Lung microvascular endothelial cell (primary cell): ENCODE measurements at places on chromosomes 13 and 19.

DNA sequence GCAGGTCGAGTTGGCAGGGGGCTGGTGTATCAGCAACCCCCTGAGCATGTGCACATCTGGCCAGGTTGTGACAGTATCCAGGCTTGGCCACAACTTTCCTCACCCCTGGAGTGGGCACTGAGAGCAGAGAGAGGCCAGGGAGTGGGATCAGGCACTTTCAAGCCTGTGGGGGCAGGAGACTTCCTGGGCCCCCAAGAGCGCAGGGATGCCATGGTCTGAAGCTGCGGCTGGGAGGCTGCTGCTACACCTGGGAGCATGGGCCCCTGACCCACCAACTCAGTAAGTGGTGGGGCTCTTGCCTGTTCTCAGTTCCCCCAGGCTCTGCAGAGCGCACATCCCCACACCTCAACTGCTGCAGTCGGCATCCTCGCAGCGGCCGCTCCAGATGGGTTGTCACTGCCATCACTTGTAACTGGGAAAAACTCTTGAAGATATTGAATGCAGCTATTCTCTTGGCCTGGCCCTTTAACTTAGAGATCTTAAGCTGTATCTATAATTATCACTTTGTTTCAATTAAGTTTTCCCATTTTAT is 245.4 kb upstream of the SLITRK1 start:
- no peak for DNase-seq

- peak; percentile 24 for DNase-seq
Measured at GRCh38 chr19:39046037-39046821, 13.9 kb upstream of the FBXO27 start.

DNA sequence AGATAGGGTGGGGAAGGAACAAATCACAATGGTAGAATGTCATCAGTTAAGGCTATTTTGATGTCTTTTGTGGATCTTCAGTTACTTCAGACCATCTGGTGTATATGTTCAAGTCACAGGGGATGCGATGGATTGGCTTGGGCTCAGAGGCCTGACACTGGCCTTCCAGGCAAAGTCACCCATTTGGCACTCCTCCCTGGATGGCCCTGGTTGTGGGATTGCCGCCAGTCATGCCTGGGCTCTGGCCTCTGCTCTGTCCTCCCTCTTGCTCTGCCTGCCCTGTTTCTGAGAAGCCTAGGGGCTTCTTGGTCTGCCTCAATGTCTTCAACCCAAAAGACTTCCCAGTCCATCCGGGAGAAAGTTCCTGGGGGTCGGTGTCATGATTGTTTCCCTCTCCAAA is 50.2 kb downstream of the ZNF146 start:
- no peak for DNase-seq

DNA sequence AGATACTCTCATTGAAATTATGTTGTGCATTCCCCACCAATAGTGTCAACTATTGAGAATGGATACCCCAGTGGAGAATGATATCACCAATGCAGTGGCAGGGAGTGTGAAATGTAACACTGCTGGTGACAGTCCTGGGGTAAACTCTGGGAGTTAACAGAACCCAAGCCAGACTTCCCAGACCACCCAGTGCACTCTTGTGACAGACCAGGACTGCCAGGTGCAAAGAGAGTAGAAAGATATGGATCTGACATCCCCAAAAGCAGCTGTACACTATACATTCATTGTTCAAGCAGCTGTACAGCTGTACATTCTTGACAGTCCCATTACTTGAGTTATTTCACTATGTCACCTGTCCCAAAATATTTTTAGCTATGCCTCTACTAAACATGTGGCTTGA is 886.6 kb downstream of the DIAPH3 start:
- DNase-seq: no peak

DNA sequence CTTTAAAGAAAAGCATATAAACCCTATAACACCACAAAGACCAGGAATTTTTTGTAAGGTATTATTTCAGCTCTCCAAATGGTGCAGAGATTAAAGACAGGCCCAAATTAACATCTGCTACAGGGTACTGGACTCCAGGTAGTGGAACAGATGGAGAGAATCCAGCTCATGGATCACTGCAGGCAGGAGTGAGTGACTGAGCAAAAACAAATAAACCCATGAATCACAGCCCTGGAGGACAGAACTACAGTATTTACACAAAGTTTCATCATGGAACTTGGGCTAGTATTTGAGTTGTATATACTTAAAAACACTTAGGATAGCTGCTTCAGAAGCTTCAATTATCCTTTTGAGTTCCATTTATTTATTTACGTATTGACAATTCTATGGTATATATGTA is 132.8 kb upstream of the SPRY2 start:
- peak; percentile 55 for DNase-seq

- peak; percentile 40 for DNase-seq
Measured at GRCh38 chr19:19900139-19900728, 512 bp upstream of the ZNF93 start.
